ENCODE measurements at places on chromosomes 5 and 9. TPM values are rescaled to one million over a fixed set of nuclear protein-coding genes. Genes with fewer than 3 reads are reported as not detected.

DNA sequence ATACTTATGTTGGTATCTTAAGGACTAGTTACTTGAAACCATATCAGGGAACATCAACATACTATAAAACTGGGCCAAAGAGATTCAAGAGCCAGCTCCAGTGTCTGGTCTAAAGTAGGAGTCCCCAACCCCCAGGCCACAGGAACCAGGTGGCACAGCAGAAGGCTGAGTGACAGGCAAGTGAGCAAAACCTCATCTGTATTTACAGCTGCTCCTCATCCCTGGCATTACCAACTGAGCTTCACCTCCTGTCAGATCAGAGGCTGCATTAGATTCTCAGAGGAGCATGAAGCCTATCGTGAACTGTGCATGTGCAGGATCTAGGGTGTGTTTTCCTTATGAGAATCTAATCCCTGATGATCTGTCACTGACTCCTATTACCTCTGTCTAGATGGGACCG, 581.6 kb upstream of the CDH9 start:
- DNase-seq: no peak

GRCh38 chr5:43007246-43007910, 32.7 kb downstream of the ANXA2R start:
- peak; percentile 93 for DNase-seq

DNA sequence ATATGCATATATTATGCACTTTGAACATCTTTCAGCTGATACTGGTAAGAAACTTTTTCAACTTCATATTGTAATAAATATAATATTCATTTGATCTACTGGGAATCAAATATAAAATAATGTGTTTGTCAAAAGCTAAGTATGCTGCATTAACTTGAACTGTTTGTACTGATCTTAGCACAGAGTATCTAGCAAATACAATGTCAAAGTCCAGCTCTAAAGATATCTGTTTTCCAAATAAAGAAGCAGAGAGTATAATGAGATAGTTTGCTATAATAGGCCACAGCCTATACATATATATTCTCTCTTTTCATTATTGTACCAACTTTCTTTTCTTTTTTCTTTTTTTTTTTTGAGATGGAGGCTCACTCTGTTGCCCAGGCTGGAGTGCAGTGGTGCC, 417.0 kb downstream of the TMEM161B start:
- no peak for DNase-seq

DNA sequence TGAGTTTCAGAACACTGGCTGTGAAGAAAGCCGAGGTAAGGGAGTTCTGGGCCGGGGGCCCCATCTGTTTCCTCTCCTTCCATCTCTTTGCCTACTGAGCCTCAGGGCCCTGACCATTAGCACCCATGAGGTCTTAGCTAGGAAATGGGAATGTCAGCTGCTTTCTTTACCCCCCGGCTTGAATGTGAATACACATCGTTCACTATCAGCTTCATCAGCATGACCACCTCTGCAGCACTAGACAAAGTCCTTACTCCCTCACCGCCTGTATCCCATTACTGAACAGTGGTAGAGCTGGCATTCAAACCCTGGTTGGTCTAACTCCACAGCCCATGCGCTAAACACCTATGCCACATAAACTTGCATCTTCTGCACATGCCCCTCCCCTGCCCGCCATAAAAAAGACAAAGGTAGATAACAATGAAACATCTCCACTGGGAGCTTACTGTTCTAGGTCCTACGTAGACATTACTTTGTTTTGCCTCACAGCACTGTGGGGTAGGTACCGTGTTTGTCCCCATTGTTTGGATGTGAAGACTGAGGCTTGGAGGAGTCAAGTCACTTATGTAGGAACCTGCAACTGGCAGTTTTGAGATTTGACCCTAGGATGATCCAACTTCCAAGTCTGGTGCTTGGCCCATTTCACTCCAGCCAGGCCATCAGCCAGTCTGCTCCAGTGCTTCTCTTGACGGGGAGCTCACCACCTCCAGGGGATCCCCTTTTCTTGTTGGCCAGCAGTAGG, 93.3 kb downstream of the AMBP start:
- DNase-seq: no peak

- no peak for DNase-seq
Observed at GRCh38 chr5:136501133-136501532, 135.8 kb upstream of the TRPC7 start.

The IFNB1 gene
- total RNA-seq: not detected
